Stimulated activated CD8-positive, alpha-beta memory T cell treated with anti-CD3 and anti-CD28 coated beads, Interleukin-15, amount 100 ng/mL, for 24 hours (primary cell): ENCODE measurements at places on chromosomes 7 and 10.

- no peak for DNase-seq
These were observed 55.0 kb upstream of the DUSP5 start for GRCh38 chr10:110442746-110443145.

DNA sequence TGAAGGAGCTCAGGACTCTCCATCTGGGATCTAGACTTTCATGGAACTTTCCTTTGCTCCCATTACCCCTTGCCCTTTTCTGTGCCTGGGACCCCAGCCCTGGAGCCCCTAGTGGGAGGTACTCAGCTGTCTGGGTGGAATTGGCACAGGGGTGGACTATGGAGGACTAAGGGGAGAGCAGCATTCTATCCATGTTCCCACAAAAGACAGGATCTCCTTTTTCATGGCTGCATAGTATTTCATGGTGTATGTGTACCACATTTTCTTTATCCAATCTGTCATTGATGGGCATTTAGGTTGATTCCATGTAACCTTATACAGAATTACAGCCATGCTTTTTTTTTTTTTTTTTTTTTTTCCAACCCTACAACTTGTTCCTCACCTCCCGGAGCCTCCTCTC, 89.1 kb downstream of the GALNT17 start:
- no peak for DNase-seq

DNA sequence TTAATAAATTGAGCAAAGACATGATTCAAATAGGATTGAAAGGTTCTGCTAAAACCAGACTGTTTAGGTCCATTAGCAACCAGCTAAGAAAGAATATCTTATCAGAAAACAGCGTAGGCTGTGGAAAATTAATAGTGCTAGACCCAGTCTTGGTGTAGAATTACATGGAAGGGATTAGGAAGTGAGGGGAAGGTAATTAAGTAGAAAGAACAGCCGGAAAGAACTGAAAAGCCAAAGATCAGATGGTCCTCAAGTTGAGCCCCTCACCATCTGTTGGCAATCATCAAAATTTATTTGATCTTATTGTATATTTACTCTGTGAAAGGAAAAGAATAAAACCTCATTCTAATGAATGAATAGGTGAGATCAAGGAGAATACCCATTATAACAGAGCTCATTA, 50.1 kb downstream of the COL1A2 start:
- DNase-seq, result no peak

- DNase-seq, result no peak
These were observed 25.3 kb downstream of the TNS3 start for GRCh38 chr7:47556511-47557180.

DNA sequence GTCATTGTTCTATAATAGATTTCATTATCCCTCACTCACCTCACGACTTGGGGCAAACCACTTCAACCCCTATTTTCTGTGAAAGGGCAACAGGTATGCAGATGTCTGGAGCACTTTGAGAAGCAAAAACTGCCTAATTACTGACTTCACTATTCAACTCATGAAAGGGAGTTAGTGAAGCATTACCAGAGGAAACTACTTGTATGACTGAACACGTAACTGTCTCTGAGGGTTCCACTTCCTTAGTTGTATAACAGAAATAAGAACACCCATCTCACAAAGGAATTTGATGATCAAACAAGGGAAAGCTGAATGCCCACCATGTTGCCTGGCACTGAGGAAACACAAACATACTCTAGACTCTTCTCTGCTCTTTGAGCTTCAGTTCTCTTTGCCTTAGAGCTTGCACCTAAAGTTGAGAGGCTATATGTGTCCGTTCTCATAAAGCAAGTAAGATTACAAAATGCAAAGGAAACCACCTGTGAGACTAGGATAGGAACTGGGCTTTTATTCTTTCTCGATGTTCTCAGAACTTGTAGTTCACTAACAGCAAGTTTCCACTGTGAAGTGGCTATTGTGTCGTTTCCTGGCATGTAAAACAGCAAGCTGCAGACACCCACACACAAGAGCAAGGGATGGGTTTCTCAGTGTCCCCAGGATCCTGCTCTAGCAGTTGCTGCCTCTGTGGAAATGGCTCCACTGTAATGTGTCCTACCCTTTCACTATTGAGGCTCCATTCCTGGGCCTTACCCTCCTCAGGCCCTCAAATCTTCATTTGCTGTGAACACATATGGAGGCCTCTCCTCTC, 2.6 kb downstream of the TMEM243 start:
- DNase-seq, result no peak

DNA sequence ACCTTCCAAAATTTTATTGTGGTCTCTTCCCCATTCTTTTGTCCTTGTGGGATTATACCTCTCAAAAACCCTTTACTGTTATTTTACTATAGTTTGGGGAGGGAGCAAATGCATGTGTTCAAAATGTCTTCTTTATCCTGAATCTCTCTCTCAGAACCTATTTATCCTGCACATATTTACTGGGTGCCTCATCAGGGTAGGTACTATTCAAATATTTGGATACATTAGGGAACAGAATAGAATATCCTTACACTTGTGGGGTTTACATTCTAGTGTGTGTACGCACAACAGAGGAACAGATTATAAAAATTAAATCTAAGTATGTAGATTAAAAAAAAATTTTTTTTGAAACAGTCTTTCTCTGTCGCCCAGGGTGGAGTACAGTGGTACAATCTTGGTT, 48.6 kb downstream of the SCD start:
- DNase-seq, result no peak

DNA sequence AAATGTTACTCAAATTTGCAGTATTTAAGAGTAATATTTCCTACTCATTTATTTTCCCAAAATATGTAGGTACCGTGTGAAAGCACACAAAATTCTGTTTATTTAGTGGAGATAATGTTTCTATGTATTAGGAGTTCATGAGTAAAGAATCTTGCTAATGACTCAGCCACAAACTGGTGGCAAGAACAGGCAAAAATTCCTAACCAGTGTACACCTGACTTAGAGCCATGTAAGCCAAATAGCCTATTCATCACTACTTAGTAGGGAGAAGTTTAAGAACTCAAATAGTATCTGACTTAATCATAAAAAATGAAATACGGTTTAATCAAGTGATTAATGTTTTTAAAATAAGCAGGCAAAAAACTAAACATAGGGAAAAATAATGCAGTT, 169.0 kb downstream of the SRPK2 start:
- no peak for DNase-seq

DNA sequence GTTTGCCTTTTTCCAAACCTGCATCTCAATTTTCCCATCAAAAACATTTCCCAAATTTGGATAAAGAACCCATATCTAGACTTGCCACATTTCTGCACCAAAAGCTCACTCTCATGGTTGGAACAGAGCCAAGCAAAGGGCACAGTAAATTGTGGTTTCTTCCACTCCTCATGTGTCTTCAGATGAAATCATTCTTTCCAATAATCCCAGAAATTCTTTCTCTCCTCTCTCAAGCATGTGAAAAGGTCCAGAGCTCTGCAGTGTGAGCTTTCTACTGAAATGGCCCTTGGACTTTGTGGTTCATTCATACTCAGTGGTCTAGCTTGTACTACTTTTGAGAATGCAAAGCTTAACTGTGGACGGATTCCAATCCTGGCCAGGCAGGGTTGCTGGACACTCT, 19.8 kb downstream of the PRSS2 start:
- no peak for DNase-seq

GRCh38 chr7:147869456-147869855, 721.1 kb upstream of the C7orf33 start:
- no peak for DNase-seq

GRCh38 chr7:94297397-94297838, 97.3 kb upstream of the COL1A2 start:
- DNase-seq, result no peak

GRCh38 chr7:152967958-152968357, 208.4 kb downstream of the ACTR3B start:
- no peak for DNase-seq

DNA sequence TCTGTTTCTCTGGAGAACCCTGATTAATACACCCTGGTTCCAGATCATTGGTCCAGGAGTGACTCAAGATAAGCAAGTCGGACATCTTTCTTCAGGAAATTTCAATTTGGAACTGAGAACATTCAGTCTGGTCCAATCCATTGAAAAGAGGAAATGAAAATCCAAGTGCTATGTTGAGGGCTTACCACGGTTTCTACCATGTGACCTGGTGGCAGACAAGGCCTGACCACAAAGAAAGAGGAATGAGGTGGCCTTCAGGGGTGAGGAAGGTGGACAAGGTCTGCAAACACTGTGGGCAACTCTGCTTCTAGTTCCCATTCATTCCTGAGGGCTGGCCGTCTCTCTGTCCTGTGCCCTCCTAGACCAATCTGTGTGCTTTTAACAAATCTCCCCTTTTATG, 149.2 kb upstream of the GHITM start:
- no peak for DNase-seq

DNA sequence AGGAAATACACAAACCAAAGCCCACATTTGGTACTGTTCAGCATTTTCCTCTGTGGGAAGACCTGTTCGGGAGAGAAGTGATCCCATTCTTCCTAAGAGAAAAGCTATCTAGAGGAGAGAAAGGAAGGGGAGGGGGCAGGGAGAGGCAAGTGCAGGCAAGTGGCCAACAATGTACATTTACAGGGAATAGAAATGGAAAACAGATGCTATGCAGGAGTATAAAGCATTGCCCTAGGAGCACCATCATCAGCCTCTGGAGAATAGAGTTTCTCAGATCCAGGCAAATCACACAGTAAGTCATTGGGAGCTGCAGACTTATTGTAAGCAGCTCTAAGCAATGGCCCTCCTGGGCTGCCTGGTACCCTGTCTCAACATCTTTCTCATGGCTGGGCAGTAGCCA, 424.4 kb upstream of the AUTS2 start:
- no peak for DNase-seq

DNA sequence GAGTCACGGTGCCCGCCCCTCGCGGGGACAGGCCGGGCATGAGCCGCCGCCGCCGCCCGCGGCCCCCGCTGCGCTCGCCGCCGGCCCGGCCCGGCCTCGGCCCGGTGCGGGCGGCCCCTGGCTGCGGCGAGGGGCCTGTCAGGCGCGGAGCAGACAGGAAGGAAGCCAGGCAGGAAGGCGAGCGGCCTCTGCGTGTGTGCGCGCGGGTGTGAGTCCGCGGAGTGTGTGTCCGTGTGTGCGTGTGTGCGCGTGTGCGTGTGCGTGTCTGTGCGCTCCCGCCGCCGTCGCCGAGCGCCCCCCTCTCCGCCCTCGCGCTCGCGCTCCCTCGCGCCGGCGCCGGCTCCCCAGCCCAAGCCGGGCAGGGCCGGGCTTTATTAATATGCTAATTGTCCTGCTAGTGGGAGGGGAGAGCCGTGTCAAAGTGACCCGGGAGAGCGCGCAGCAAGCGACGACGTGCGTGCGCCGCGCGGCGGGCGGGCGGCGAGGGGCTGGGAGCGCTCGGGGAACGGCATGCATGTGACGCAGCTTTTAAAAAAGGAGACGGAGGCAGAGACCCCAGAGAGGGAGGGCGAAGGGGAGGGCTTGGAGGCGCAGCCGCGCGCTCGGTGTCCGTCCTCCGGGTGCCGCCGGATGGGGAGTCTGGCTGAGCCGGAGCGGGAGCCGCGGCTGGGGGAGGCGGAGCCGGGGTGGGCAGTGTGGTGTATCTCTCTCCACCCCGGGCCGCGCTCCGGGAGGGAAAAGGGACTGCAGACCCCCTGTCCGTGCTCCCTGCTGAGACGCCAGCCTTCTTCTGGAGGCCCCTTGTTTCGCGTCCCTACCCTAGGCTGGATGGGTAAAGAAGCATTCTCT, at the start of gene LDB1:
TSS of gene LDB1 (minus strand) at position 227 of the 849 bp plus-strand sequence. CDS start 258 bp downstream, outside the sequence.
- peak; percentile 42 for DNase-seq

GRCh38 chr7:151744656-151745638, 132.0 kb downstream of the PRKAG2 start:
- DNase-seq, result no peak

GRCh38 chr7:29780346-29780745, 26.0 kb upstream of the WIPF3 start:
- no peak for DNase-seq

- no peak for DNase-seq
These were observed 40.0 kb downstream of the SYPL1 start for GRCh38 chr7:106071999-106072714.

DNA sequence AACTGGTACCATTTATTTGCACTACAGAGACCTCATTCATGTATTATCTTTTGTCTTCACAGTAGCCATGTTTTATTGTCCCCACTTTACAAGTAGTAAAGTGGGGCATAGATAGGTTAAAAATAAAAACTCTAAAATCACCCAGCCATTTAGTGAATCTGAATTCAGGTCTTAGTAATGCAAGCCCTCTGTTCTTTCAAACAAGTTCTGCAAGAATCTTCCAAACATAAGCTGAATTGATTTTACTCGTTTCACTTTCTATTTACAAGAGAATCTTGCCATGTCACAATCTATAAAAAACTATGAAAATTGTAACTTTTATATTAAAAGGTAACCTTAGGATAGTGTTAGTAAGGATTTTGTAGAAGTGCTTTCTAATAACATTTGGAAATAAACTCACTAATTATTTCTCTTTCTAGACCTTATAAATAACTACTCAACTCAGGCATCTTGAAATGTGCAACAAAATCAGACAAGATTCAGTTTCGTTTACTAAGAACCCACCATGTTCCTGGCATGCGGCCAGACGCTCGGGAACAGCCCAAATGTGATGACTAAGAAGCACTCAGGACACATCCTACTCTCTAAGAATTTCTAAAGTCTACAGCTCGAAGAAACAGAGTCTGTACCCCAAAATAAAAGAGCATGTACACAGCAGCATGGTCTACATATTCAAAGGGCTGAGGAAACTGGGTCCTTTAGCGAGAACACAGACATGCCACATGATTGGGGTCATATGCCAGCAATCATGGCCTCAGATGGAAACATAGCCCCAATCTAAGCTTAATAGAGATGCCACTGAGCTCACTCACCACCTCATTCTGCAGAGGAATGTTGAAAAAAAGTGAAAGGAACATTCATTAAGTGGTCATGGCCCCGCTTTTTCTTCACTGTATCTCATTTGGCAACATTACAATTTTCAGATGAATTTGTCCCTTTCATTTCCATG, 167.6 kb downstream of the AMPH start:
- DNase-seq, result peak; percentile 50

DNA sequence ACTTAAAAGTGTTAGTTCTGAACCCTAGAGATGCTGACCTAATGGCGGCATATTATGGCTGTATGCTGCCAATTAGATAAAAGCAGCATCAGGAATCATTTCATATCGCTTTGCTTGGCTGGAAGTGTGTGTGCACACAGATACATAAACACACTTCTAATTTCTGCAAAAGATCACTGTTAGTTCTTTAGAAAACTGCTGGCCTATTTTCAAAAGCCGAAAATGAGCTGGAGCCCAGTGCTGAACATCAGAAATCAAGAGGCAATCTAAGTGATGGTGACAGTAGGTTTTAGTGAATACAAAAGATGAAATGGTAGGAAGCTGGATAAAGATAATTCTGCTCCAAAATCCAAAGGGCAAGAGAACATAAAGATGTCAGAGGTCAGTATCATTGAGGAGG, 745.8 kb upstream of the LRRTM3 start:
- no peak for DNase-seq

DNA sequence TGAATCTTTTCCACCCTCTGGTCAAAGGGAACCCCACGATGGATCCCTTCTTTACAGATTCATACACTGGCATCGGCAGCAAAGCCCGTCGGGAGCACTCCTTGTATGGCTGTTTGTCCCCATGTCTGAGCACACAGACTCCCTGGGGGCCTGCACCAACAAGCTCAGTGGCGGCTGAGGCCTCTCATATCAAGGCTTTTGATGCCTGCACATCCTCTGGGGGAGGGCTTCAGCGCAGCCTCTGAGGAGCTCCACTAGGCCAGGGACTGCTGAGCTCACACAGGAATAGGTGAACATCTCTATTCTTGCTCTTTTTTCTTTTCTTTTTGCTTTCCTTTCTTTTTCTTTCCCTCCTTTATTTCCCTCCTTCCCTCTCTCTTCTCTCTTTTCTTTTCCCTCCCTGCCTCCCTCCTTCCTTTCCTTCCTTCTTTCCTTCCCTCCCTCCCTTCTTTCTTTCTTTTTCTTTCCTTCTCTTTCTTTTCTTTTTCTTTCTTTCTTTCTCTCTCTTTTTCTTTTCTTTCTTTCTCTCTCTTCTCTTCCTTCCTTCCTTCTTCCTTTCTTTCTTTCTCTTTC, 174.6 kb downstream of the CCDC3 start:
- no peak for DNase-seq
